ENCODE measurements at places on chromosomes 6 and 20.

DNA sequence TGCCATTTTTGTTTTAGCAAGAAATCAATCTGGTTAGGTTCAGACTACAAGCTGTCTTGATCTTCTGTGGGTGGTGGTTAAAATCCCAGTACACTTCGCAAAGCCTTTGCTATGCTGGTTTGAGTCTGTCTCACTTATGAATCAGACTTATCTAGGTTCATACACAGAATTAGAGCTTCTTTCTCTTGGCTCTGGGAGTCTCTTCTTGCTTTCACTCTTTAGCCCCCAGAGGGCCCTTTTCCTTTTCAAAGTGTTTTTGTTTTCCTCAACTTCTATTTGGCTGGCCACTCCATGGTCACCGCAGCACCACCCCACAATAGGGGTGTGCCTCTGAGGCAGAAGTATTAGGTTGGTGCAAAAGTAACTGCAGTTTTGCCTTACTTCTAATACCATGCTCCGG, 21.3 kb downstream of the ECI2 start:
- no peak for DNase-seq

- no peak for DNase-seq
These were observed 299.6 kb upstream of the GJE1 start for GRCh38 chr6:141833001-141833655.

GRCh38 chr6:34310817-34311216, 62.0 kb upstream of the SMIM29 start:
- DNase-seq, result no peak

- no peak for DNase-seq
These were observed 367.7 kb downstream of the CDH4 start for GRCh38 chr20:61619751-61620150.

GRCh38 chr6:159151266-159151855, 17.8 kb upstream of the FNDC1 start:
- DNase-seq, result no peak

GRCh38 chr6:98203170-98203806, 631.1 kb upstream of the POU3F2 start:
- no peak for DNase-seq

DNA sequence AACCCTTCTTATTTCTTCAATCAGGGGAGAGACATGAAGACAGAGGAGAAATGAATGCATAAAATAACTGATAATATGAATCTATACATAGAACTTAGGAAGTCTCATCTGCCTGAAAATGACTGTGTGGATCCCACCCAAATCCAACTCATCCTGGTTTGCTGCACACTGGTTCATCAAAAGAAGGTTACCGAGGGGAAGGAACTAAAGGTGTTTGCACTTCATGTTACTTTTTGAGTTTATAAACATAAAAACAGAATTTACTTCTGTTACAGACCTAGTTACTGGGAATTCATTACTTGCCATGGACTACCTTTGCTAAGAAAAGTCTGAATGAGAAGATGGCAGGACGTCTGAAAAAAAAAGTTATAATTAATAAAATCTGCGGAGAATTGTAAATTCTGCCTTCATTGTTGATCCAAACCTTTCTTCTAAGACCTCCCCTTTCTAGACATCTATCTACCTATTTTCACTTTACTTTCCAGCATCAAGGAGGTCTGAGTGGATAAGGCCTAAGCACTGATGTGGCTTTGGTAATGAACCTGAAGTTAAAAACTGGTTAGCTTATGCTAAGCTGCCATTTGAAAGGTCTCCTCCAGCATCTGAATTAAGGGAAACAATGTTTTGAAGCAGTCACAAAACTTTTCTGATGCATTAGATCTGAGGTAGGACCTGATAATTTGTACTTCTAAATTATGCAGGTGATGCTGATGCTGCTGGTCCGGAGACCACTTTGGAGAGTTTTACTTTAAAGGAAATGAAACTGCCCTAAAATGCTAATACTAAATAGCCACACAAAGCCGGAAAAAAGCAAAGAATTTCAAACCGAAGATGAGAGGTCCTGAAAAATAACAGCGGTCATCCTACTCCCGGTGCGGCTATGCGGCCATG, 84.0 kb downstream of the HFE start:
- no peak for DNase-seq
